ENCODE measurements at places on chromosomes 1 and 21.

- DNase-seq, result no peak
These were observed 48.7 kb downstream of the TTLL7 start for GRCh38 chr1:83950106-83950661.

GRCh38 chr1:203273869-203274602 is 31.3 kb upstream of the BTG2 start:
- DNase-seq, result no peak

DNA sequence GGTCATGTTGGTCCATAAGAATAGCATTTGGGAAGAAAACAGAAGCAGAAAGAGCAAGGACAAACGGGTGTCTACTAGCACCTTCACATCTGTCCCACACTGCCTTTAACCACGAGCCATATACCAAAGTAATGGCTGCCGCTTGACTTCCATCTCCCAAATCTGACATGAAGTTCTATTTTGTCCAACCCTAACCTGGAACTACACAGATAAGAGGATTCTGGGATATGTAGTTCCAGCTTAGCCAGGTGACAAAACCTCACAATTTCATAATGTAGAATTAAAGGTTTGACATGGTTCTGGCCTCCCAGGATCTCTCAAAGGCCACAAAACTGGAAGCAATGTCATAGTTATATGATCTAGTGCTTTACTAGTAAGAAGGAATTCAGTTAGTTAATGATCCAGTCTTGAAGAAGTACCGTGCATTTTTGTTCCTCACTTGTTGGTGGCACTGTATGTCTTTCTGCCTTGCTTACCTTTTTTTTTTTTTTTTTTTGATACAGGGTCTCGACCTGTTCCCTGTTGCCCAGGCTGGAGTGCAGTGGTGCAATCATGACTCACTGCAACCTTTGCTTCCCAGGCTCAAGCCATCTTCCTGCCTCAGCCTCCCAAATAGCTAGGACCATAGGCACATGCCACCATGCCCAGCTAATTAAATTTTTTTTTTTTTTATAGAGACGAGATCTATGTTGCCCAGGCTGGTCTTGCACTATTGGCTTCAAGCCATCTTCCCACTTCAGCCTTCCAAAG is 17.5 kb downstream of the PTGFRN start:
- no peak for DNase-seq

DNA sequence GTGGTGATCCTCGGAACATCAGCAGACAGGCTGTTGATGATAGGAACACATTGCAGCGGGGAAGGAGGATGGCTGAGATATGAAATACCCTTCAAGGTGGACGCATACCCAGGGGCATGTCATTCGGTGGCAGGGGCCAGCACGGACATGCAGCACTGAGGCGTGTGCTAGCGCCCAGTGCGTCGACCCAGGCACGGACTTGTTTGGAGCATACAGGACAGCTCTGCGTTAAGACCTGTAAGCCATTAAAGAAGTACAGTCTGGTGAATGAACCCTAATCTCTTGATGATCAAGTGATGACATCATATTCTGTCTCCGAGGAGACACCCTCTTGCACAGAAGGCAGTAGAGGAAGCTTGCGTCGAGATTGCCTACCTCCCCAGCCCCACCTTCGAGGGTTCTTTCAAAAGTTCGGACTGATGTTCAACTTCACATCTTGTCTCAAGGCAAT is 63.6 kb upstream of the KIF26B start:
- no peak for DNase-seq

DNA sequence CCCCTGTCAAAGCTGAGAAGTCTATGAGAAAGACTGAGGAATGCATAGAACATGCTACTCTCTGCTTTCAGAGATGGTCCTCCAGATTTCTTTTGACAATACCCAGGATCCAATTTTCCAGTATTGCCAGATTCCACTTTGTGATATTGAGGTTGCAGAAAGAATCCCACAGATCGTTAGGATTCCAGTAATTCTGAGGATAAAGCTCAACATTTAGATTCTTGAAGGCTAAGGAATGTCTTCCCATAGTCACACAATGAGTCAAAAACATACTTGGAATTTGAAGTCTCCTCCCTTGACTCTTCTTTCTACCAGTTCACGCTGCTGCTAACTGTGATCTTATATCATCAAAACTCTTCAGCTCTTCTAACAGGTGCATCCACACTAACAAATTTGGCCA is 57.1 kb downstream of the TNFSF18 start:
- DNase-seq, result no peak

DNA sequence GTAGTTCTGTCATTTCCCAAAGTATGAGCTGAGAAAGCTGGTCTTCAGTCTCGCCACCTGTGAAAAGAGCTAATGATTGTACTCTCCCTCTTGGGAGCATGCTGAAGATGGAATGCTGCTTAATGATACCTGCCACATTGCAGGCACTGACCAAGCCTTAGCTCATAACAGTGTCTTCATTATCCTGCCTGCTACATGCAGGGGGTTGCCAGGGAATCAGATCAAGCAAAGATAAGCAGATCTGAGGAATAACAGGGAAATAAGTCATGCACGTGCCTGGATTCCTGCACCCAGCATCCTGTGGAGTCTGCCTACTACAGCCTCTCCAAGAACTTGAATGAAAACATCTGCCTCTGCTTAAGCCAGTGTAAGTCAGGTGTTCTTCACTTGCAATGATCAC is 667.3 kb downstream of the NPHP4 start:
- DNase-seq, result no peak
